ENCODE measurements at places on chromosomes 2 and 18.

- ATAC-seq: no peak
Measured at GRCh38 chr2:188410504-188411235, 119.0 kb downstream of the GULP1 start.

GRCh38 chr2:51003345-51004192 is 28.4 kb downstream of the NRXN1 start:
- no peak for ATAC-seq

- ATAC-seq: no peak
Measured at GRCh38 chr18:55213586-55213985, 254.3 kb upstream of the CCDC68 start.

DNA sequence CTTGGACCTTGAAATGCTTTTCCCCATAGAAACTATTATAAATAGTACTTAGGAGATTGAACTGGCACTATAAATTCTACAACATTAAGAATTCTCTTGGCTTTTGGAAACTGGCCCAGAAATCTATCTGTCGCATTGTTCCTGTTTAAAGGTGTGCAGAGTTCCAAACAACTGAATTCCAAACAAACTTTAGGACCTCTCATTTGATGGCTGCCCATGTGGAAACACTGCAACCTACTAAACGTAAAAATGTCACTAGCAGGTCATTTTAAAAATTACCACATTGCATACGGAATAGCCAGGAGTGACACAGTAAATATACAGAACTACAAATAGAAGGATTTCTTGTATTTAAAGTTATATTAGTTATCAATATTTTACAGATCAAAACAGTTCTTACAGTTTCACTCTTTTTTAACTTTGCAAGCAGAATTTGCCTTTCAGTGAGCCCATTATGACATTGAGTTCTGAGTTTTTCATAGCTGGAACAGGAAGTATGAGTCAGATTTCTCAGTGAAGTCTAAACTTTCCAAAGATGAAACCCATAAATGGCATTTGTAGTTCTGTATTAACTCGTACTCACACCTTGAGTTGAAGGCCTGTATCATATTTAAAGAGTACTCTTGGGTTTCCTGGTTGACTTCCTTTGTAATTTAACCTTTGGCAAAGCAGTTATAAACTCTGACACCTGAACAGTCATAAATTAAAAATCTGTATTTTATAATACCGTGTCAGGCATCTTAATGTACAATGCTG is 142.3 kb upstream of the BOD1L2 start:
- ATAC-seq: no peak

GRCh38 chr2:232980683-232981082 is 32.4 kb downstream of the NGEF start:
- no peak for ATAC-seq

- ATAC-seq: no peak
Measured at GRCh38 chr2:237987268-237987667, 20.5 kb downstream of the UBE2F start.

- peak; percentile 46 for ATAC-seq
Measured at GRCh38 chr2:111705711-111706336, 178.2 kb downstream of the ANAPC1 start.

GRCh38 chr2:57204364-57204763 is 842.2 kb upstream of the VRK2 start:
- no peak for ATAC-seq

DNA sequence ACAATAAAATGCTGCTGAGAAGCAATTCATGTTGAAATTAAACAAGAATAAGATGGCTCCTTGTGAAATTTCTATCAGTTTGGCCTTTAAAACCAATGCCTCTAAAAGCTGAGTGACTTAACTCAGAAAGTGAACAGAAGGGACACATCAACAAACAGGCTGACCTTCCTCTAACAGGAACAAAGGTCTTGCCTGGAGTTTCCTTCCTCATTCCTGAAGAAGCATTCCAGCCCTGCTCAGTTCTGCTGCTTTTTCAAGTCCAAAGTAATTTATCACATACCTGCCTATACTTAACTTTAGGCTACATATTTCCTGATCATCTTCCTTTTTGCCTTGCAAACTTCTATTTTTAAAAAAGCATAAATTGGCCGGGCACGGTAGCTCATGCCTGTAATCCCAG is 14.1 kb downstream of the PTRHD1 start:
- no peak for ATAC-seq

GRCh38 chr2:158403237-158403636 is 53.3 kb downstream of the CCDC148 start:
- no peak for ATAC-seq
